ENCODE measurements at places on chromosomes 11 and 22.

- peak; percentile 44 for DNase-seq
Observed at GRCh38 chr11:5624489-5625279, at the start of gene TRIM34. TSS of gene TRIM34 (plus strand) at chr11:5625001. CDS start at chr11:5632332, 7,331 bp downstream.

DNA sequence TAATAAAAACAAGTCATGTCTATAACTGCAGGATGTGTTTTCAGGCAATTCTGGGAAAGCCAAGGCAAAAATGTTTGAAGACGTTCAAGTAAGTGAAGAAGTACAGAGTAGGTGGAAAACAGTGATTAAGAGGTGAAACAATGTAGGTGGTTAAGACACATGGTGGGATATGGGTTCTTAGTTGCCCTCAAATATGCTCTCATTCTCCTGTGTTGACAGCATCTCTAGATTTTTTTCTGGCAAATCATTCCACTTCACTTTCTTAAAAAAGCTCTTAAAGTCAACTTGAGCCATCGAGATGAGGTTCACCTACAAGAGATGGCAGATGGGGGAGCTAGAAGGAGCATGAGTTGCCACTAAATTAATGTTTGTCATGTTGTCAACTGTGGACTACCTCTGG lies 1041.0 kb upstream of the CNTN5 start:
- DNase-seq = no peak

- DNase-seq = no peak
Observed at GRCh38 chr11:56849250-56849649, 100.8 kb upstream of the OR9G4 start.

DNA sequence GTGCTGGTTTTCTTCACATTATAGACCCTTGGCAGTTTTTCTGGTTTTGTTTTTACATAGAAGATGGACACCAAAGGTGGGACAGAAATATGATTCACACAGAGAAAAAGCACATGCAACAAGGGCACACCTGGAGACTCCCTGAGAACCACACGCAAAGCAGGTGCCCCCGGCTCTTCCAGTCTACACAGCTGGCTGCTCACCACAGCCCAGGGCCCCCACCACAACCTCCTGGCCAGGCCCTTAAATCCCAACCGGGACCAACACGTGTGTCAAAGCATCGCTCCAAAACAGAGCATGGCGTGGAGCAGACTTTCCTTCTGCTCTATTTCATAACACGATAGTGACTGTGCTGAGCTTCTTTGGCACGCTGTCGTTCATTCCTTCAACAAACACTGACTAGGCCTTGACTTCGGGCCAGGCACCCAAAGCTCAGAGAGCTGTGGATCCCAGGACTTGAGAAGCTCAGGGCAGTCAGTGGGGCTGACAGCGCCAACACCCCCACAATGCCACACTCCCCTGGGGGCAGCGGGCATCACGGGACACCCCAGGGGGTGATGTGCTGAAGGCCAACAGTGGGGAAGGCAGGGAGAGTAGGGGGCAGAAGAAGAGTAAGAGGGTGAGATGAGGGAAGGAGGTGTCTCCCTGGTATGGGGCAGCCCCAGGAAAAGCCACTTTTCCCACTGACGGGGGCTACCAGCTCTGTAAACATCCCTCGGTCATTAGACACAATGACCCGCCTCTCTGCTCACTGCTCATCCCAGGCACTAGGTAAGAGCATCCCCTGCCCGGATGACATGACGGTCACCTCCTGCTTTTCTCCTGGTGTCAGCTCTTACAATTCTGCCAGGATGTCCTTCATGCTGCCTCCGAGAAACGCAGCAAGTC lies 26.0 kb downstream of the CELSR1 start:
- DNase-seq = no peak

- no peak for DNase-seq
Observed at GRCh38 chr11:118051136-118051610, 25.7 kb upstream of the TMPRSS4 start.

GRCh38 chr22:39360674-39361413 lies 11.1 kb downstream of the SYNGR1 start:
- no peak for DNase-seq

DNA sequence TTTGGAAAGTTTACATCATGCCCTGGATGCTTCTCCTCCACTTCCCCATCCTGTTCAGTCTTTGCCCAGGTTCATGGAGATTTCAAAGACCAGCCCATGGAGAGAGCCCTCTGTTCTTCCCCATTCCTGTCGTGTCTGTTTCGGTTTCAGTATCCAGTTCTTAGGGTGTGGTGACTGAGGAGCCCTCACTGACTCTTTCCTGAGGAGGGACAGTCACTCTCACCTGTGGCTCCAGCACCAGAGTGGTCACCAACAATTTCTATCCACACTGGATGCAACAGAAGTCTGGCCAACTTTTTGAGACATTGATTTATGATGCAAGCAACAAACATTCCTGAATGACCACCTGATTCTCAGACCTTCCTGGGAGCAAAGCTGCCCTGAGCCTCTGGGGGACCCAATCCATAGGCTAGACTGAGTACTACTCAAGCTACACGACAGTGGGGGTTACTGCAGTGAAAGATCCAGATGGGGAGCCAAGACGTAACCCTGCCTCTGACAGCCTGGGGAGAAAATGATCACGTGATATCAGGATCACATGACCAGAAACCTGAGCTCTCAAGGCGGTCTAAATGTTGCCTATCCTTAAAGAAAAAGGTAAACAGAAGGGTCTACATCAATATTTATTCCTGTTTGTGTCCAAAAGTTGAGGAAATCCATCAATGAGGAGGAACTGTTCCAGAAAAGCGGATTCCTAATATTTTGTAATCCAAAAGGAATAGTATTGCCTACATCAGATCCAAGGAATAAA lies 76.2 kb upstream of the VPREB1 start:
- DNase-seq = no peak

DNA sequence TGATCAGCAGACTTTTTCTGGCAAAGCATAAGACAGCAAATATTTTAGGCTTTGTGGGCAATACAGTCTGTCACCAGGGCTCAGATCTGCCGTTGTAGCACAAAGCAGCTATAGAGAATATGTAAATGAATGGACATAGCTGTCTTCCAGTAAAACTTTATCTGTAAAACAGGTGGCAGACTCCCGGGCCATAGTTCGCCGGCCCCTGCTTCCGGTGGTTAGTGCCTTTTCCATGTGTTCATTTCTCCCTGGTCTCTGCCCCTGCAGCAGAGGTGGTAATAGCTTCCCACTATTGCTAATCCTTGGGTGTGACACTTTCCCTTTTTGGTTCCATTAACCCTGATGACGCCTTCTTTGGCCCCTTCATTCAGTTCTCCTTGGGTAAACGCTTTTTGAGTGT lies 93.7 kb upstream of the LDLRAD3 start:
- no peak for DNase-seq

DNA sequence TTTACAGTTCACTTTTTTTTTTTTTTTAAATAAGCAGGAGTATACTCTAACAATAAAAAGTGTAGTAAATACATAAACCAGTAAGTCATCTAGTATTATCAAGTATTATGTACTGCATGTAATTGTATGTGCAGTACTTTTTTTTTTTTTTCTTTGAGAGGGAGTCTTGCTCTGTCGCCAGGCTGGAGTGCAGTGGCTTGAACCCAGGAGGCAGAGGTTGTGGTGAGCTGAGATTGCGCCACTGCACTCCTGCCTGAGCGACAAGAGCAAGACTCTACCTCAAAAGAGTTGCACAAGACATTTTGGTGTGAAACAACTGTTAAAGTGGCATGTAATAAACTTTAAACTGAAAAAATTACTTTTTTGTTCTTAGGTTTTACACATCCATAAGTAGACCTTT lies 16.7 kb downstream of the BCL2L13 start:
- DNase-seq = no peak

DNA sequence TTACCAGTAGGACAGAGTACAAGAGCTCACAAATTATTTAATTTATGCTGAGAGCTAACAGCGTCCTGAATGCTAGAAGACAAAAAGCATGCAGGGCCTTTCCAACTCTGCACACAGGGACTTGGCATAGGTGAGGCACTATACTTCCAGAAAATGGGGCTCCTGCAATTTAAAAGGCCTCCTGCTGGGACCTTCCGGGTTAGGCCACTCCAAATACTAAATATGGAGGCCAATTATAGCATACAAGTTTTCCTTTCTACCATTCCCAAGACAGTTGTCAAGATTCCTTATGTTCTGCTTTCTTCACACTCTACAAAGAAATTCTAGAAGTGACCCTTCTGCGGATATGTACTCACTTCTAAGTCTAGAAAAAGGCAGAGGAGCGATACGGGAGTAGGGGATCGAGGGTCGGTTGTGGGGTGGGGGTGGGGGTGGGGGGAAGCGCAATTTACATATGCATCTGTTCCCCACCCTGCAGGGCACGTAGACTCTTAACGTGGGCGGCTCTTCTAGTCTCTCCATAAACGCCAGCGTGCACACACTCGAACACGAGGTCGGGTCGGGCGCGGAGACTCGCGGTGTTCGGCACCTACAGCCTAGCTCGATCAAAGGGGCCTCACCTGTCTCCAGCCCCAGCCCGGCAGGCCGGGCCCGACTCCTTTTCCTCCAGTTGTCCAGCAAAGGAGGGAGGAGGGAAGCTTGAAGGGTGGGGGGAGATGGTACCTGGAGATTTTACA lies 728 bp downstream of the DCUN1D5 start:
- no peak for DNase-seq

DNA sequence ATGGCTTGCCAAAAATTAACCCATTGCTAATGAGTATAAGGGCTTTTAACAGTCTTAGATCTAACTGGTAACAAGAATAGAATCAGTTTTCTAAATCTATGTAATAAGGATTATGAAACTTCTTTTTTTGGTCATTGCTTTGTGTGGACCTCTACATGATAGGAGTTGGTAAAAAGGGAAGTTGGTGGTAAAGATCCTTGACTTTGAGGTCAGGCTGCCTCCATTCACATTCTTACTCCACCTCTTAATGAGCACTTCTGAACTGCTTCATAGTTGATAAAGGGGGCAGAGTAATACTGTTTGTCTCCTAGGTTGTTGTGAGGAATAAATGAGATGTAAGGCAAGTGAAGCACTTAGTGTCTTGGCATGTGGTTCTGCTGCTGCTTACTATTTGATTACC lies 10.6 kb downstream of the EIF3M start:
- no peak for DNase-seq

- no peak for DNase-seq
Observed at GRCh38 chr11:33695051-33695566, 5.5 kb downstream of the C11orf91 start.

DNA sequence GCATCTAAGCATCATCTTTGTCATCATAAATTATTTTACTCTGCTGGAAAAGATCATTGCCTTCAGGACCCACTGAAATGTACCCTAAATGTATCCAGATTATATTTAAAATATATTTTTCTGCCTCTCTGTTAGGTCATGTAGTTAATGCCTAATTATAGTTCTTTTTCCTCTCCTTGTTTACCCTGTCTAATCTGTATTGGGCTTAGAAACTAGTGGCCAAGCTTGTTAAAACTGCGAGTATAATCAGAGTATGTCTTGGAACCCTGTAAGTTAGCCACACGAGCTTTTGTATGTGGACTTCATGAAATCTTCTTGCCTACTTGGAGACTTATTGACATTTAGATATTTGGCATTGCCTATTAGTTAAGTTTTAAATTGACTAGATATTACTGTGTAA lies 55.6 kb downstream of the ARFGAP2 start:
- DNase-seq = no peak

DNA sequence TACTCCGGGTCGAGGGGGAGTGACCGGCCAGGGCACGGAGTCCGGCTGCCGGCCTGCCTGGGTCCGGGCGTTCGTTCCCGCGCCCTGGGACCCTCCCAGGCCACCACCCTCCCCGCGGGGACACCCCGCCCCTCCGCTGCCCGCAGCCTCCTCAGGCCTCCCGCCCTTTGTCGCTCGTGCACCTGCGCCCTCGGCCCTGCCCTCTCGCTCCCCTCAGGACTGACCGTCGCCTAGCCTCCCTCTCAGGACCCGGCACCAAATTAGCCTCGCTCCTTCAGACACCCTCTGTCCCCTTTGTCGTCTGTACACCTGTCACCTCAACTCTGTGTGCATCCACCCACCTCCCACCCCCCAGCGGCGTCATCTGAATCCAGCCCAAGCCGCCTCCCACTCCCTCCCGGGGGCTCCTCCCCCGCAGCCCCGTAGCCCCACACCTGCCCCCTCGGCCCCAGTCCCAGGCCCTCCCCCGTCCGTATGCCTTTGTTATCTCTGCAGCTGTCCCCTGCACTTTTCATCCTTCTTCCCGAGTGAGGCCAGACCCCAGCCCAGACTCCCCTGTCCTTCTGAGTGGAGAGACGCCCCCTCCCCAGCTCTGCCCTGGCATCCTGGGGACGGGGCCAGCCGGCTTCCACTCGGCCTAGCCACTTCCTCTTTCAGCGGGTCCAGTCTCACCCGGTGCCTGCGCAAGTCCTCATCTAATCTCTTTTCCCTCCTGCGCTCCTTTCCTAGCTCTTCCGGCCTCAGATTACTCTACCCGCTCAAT lies 643 bp downstream of the TIGD3 start:
- peak; percentile 22 for DNase-seq

DNA sequence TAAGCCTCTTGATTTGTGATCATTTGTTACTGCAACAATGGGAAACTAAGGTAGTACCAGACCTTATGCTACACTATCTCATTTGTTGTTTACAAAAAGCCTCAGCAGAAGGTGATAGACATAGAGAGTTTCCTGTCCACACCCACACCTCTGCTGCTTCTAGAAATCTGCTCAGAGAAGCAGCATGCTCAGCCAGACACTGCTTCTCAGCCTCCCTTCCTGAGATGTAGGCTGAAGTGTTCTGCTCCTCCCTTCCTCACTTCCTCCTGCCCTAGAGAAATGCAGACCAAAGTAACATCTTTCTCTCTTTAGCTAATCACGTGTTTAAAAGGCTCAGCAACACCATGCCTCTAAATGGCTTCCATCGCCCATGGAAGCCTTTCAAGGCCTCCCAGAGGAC lies 88.4 kb downstream of the SLC1A2 start:
- no peak for DNase-seq

- DNase-seq = no peak
Observed at GRCh38 chr11:47392546-47393162, 14.3 kb upstream of the SPI1 start.
